ENCODE measurements at places on chromosomes 13 and 19.
A peak's percentile ranks its signal among the peaks of the same experiment; 100 is the strongest.

- no peak for DNase-seq
Measured at GRCh38 chr19:17415121-17415520, 4.7 kb upstream of the MVB12A start.

GRCh38 chr19:1489463-1490310 is 463 bp downstream of the PCSK4 start:
- no peak for DNase-seq

- DNase-seq, result no peak
Measured at GRCh38 chr19:4081441-4082129, 14.9 kb upstream of the ZBTB7A start.

- DNase-seq, result peak; percentile 100
Measured at GRCh38 chr19:7903244-7904073, at the start of gene MAP2K7. TSS of gene MAP2K7 (plus strand) at chr19:7903877. CDS start at chr19:7903945, 68 bp downstream.

DNA sequence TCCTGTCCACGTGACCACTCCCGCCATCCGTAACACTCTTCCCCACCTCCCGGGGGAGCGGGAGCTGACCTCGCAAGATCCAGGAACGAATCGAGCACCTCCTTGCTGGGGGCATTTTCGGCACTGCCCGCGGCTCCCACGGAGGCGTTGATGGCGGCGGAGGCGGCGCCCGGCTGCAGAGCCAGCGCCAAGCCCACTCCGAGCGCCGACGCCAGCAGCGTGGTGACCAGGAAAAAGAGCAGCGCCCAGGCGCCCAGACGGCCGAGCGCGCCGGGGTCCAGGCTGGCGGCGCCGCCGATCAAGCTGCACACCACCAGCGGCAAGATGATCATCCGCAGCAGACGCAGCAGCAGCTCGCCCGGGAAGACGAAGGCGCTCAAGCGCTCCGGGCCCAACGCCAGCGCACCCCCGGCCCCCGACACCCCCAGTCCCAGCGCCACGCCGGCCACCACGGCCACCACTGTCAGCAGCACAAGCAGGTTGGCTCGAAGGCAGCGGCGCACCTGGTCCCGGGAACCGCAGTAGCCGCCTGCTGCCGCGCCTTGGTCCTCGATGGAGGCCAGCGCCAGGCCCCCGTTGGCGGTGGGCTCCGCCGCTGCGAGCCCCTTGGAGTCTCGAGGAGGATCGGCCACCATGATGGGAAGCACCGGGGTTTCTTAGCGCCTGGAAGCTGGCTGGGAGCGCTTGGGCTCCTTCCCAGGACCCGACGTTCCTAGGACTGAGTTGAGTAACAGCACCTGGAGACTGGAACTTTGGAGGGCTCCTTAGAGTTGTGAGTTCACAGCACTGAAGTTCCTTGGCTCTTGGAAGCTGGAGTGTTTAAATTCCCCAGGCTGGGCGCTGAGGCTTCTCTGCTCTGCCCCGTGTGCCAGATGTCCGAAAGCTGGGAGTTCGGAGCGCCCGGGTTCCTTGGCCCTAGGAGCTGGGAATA is 798 bp downstream of the SLC1A5 start:
- no peak for DNase-seq

- no peak for DNase-seq
Measured at GRCh38 chr13:110233951-110234280, 73.0 kb downstream of the COL4A1 start.

DNA sequence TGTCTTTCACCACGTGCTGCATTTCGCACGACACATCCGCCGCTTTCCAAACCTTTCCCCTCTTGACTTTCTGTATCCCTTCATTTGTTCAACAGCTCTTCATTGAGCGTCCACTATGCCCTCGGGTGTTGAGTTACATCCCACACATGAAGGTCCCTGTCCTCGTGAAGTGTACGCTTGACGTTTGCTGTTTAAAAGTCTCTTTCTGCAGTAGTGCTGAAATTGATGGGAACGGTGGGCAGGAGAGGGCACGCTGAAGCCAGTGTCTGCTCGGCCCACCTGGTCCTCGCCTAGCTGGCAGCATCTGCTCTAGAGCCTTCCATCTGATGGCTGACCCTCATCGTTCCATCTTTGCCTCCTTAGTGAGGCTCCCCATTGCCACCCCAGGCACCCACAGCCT is 55.6 kb upstream of the AMER2 start:
- DNase-seq, result no peak

DNA sequence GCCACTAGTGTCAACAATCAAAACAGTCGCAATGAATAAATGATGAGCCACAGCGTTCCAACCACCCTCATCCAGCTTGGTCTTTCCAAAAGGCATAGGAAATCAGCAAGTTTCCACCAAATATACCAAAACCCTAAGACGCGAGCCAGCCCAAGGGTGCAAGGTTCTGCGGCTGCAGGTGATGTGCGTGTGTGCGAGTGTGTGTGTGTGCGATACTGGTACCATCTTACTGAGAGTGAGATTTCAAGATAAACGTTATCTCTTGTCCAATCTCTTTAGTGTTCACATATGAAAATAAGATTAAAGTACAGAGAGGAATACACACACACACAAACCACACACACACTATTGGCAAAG is 895 bp upstream of the TRPC4 start:
- DNase-seq, result no peak

GRCh38 chr19:19285686-19286085 is 12.6 kb upstream of the TM6SF2 start:
- DNase-seq, result no peak

DNA sequence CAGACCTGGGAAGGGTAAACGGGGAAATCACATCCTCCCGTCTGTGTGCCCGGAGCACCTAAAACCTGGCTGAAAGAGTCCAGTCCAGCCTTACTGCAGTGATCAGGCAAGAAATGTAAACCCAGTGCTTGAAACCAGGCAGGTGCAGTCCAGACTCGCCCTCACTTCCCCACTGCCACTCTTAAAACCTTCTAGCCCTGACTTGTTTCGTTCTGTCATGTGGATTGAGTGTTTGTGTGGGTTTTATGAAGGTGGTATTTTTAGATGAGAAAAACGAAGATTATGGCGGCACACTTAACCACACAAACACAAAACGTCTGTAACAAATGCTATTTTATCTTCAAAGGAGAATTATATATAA is 839 bp upstream of the CKAP2 start:
- DNase-seq, result no peak

GRCh38 chr19:2343289-2343982 is 15.0 kb downstream of the SPPL2B start:
- no peak for DNase-seq
